Daoy (cell line): ENCODE measurements at places on chromosomes 4 and X. TPM values are rescaled to one million over a fixed set of nuclear protein-coding genes. Genes with fewer than 3 reads are reported as not detected.

DNA sequence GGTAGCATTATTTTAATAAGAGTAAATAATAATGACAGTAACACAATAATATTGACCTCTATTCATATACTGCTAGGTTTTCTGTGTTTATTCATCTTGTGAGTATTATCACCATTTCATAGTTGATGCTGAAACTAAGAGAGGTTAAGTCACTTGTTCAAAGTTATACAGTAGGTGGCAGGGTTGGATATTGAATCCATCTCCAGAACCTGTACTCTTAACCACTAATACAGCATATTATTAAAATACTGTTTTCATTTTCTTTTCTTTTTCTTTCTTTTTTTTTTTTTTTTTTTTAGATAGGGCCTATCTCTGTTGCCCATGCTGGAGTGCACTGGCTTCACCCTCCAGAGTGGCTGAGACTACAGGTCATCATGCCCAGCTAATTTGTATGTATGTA is 7.1 kb upstream of the ELF2 start:
- no peak for DNase-seq

DNA sequence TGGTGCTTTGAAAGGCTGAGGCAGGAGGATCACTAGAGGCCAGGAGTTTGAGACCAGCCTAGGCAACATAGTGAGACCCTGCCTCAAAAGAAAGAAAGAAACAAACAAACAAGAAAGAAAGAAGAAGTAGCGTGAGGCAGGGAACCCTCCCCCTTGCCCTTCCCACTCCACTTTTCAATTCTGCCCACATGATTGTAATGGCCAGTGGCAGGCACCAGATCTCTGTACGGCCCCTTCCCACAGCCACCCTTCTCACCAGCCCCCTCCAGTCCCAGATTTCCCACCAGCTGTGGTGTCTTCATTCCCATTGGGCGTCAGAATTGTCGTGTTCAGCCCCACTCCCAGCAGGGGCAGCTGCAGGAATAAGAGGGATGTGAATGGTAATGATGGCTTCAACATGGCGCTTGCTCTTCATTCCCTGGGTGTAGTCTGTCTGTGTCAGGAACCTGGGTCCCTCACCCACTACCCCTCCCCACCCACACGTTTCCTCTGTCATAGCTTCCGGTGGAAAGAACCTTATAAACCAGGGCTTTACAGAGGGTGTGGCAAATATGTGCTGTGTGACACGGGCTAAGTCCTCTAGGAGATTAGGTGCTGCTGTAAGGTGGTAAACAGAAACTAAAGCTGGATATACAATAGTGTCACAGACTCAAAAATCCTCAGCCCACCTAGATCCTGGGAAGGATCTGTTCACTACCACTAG is at the start of gene IL2RG:
IL2RG (minus strand) TSS at position 437 of the 703 bp plus-strand sequence; CDS start at position 399, 38 bp downstream.
- DNase-seq, result no peak

GRCh38 chrX:40147126-40147952 is 49.6 kb upstream of the BCOR start:
- no peak for DNase-seq

The CT45A3 gene
- total RNA-seq, result 27.2 and 28.3 TPM in 2 replicates

DNA sequence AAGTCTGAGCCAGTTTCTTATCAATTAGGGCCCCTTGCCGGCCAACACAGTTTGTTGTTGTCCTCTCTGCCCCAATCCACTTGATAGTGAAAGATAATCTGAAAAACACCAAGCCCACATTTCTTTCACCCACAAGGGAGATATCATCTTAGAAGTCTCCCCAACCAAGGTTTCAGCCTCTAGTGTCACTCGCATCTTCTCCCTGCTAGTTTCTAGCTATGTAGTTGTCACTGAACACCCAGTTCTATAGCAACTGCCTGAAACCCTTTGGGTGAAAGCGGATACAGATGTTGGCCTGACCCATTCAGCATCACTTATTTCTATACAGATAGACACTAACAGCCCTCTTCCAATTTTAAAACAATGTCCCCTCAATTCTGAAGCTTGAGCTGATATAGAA is 116.3 kb downstream of the BMP15 start:
- DNase-seq, result no peak

The MAGEE1 gene
- total RNA-seq, result 0.06 TPM in 1 of 2 replicates, not detected in the other

GRCh38 chr4:147747787-147748454 is 16.0 kb downstream of the ARHGAP10 start:
- DNase-seq, result no peak

DNA sequence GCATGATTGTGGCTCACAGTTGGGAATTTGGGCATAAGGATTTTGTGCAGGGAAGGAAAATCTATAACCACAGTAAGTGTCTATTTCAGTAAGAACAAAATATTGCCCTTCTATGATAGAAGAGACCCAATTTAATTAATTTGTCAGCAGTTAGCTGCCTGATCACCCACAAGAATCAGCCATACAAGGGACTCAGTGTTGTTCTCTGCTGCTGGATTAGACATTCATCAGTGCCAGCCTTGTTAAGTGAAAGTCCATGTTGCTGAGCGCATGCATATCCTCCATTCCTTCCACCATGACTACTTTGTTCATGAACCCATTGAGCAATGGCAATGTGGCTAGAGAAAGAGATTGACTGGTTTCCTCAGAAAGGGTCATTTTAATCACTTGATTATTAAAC is 125.3 kb upstream of the PDHA2 start:
- no peak for DNase-seq

The IQCM gene
- total RNA-seq, result not detected in 2 replicates

The SMIM10 gene
- 2.7 and 3.1 TPM in 2 replicates for total RNA-seq

The UGT2A1 gene
- total RNA-seq, result not detected in 2 replicates
